GM13977 (cell line): ENCODE measurements at places on chromosomes 13 and 19.

DNA sequence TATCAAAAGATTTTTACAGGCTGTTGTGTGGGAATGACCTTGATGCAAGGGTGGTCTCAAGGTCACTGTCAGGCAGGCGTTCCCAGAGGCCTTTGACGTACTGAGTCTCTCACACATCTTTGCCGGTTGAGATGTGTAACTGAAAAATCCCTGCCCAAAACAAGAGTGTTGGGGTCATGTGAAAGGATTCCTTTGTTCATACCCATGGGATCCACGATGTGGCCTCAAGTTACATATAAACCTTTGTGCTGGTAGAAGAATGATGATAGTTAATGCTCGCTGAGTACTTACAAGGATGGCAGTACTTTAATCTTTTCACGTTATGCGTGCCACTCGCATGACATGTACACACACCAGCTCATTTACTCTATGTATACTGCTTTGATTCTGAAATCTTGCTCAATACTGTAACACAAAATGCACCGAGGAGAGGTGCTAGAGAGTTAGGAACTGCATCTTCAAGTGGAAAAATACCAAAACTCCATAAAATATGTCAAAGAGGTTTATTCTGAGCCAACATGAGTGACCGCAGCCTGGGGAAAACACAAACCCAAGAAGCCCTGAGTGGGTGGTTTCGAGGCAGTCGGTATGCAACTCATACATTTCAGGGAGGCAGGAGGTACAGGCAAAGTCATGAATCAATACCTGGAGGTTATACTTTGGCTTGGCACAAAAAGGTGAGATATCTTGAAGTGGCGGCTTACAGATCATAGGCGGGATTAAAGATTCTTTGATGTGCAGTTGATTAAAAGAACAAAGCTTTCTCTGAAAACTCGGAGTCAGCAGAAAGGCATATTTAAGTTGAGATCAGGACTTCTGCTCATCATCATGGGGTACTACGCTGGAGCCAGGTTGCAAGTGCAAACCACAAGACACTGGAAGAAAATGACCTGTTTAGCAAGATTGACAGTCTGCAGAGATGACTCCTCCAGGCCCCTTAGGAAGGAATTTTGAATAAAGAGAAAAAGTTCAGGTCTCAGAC, 87.4 kb upstream of the ARHGEF7 start:
- DNase-seq, result no peak

DNA sequence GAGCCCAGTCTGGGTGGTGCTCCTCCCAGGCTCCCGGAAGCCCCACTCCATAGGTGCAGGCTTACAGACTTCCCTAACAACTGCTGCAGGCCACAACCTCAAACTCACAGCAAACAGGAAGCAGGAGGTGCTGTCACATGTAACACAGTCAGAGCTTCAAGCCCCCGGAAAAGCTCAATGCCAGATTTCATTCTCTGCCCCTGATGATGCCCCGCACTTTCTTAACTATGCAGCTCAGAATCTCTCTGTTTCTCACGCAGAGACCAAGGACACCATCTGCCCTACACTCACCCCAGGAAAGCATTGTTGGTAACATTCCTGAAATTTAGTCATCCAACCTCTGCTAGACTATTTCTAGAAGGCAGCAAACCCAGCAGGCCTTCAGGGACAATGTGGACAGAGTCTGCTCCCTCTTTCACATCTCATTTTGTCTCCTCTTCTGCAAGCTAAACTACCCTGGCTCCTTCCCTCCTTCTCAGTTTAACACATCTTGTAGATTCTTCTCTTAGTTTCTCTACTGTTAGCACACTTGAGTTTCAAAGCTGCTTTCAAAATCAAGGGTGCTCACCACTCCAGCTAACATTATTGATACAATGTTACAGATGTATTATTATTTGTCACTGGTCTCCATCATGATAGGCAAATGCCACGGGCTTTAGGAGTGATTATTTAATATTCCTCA, 162.5 kb downstream of the KCTD12 start:
- no peak for DNase-seq

- DNase-seq, result no peak
These were observed 745.3 kb downstream of the GPC5 start for GRCh38 chr13:92143766-92144165.

GRCh38 chr13:97240788-97241734, 18.9 kb downstream of the MBNL2 start:
- no peak for DNase-seq

DNA sequence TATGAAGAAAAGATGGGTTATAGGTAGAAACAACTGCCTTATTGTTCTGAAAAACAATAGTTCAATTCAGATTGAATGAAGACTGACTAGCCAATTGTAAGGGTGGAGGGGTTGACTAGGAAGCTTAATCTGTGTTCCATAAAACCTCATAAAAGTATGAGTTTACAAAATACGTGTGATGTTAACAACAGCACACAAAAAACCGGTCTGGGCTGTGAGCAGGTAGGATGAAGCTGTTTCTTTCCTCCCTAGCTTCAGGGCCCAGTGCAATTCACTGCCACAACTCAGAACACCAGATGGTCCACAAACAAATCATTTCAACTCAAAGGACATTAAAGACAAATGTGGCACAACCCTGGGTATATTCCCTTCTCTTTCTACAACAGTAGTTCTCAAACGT, 3.2 kb downstream of the OXGR1 start:
- no peak for DNase-seq

GRCh38 chr13:112849500-112849899, 119.5 kb upstream of the MCF2L start:
- no peak for DNase-seq
